Suppressor macrophage treated with lipopolysaccharide for 4 hours (primary cell): ENCODE measurements at places on chromosomes 2 and 18.

DNA sequence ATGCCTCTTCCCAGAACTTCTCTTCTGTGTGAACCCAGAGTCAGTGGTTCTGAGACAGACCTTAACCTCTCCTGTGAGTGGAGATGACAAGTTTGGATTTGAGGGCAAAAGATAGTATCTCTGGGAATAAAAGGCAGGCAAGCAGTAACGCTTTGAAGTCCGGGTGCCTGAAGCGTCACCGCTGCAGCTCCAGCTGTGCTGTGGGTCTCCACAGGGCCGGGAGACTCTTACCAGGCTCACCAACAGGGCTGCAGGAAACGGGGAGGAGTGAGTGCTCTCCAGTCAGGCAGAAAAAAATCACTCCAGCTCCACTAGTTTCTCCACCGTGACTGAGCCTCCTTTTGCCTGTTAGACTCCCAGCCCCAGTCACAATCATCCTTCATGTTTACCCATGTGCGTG, 79.7 kb upstream of the MAP4K4 start:
- no peak for DNase-seq

GRCh38 chr2:107785756-107786155, 40.9 kb upstream of the RGPD4 start:
- DNase-seq = no peak

DNA sequence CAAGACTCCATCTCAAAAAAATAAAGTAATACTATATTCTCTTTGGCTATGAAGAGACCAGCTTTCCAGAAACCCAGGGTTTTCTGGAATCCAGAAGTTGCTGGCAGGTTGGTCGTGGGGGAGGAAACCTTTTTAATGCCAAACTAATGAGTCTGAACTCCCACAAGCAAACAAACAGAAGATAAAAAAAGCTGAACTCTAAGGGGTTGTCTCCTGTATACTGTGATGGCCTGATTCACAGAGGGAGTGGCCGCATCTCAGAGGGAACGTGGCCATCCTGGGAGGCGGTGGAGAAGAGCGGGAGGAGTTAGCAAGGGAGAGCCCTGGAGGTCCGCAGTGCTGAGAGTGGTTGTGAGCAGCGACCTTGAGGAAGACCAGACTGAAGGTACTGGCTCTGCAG, 36.1 kb downstream of the LIMS1 start:
- no peak for DNase-seq

DNA sequence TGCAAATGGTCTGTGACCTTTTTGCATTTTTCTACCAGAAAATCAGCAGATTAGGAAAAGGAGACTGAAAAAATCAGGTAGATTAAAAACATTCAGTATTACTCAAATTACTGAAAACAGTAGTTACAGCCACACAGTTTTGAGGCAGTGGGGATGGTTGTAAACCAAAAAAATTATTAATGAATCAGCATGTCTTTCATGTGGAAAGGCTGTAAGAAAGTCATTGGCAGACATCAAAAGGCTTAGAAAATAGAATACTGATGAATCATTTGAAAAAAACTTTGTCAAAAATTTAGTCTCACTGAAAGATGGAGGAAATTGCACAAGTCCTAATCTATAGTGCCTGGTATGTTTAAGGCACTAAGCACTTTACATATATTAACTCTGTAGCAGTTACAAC, 133.9 kb upstream of the GCFC2 start:
- no peak for DNase-seq

GRCh38 chr18:39841482-39842365, 2113.3 kb upstream of the PIK3C3 start:
- DNase-seq = peak; percentile 12

GRCh38 chr2:107592280-107592624, 234.4 kb upstream of the RGPD4 start:
- DNase-seq = no peak
